ENCODE measurements at places on chromosomes 16 and 17.

GRCh38 chr17:63573634-63574033, 23.4 kb downstream of the DCAF7 start:
- no peak for DNase-seq

- DNase-seq, result no peak
Measured at GRCh38 chr16:8346294-8346693, 244.0 kb downstream of the TMEM114 start.

GRCh38 chr16:1706386-1707192, 594 bp downstream of the MAPK8IP3 start:
- no peak for DNase-seq

GRCh38 chr17:50027881-50028735, 27.8 kb upstream of the ITGA3 start:
- DNase-seq, result peak; percentile 78

DNA sequence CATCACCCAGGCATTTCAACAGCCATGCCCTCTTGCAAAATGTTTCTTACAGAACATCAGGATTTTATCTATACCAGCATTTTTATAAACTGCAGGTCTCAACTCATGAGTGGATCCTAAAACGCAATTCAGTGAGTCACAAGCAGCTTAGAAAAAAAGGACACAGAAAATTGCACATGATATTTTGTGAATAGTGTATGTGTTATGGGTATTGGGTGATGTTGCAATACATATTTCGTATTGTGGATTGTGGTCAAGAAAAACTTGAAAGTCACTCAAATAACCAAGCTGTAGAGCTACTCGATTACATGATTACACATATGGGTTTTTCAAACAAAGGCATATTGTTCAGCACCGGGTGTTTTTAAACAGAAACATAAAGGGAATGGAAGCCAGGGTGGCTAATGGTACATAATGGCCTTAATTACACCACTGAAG, 1.4 kb downstream of the WIPI1 start:
- peak; percentile 71 for DNase-seq

DNA sequence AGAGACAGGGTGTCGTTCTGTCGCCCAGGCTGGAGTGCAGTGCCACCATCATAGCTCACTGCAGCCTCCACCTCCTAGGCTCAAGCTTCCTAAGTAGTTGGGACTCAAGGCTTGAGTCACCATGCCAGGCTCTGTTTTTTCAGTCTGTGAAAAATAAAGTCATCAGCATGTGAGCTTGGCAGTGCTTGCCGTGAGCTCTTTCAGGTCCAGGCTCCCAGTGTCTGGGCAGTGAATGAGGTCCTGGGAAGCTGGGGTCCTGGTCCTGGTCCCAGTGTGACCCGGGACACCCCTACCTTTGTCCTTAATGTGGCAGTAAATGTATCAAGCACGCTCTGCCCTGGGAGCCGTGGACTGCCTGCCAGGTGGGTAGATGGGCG, 22.9 kb upstream of the RPL13 start:
- no peak for DNase-seq

- DNase-seq, result no peak
Measured at GRCh38 chr17:83201206-83202001, 122.0 kb downstream of the METRNL start.

GRCh38 chr17:17347234-17347955, 44.2 kb downstream of the NT5M start:
- no peak for DNase-seq

DNA sequence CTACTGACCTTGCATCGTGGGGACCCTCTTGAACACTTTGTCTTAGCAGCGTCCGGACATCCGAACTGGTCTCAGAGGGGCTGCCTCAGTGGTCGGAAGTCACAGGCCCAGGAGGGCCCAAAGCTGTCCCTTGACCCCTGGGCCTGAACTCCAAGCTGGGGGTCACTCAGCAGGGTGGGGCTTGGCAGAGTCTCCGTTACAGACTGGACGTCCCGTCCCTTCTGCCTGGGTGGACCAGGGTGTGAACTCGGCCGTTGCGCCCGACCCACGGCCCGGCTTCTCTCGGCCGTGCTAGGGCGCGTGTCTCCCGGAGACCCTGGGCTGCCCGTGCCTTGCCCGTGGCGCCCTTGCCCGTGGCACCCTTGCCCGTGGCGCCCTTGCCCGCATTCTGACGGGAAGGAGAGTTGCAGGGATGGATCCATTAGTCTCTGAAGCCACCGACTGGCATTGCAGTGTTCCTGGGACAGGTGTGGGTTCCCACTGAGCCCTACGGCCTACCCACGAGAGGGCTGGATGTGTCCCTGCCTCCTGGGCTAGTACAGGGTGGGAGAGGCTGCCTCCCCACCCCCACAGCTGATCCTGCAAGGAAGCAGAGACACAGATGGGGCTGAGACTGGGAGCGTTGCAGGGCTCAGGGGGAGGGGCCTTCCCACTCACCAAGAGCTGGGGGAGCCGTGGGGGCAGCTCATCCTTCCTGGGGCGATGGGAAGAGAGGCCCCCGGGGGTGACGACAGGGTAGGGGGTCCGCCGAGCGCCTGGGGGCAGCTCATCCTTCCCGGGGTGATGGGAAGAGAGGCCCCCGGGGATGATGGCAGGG, 4.9 kb downstream of the CACNA1H start:
- no peak for DNase-seq

GRCh38 chr16:8972843-8973586, 9.3 kb upstream of the USP7 start:
- peak; percentile 35 for DNase-seq

GRCh38 chr17:17351901-17352781, 49.0 kb downstream of the NT5M start:
- DNase-seq, result no peak

DNA sequence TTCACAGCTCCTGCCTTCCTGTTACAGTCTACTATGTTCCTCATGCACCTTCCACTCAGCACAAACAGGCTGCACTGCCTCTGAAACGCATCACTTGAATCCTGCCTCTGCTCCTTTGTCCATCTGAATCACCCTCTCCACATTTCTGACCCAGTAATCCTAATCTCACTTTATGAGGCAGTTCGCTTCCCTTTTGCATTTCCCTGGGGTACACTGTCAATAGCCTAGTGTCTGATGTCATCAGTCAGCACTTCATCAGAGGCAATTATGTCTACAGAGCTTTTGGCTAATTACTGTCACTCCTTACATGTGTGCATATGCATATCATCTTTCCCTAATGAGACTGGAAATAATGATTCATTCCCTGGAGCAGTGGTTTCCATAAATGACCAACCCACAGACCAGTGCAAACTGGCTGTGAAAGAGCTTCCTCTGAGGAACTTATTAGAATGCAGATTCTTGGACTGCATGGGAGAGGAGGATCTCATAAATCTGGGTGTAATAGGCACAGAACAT, 23.6 kb downstream of the CA4 start:
- DNase-seq, result peak; percentile 39

DNA sequence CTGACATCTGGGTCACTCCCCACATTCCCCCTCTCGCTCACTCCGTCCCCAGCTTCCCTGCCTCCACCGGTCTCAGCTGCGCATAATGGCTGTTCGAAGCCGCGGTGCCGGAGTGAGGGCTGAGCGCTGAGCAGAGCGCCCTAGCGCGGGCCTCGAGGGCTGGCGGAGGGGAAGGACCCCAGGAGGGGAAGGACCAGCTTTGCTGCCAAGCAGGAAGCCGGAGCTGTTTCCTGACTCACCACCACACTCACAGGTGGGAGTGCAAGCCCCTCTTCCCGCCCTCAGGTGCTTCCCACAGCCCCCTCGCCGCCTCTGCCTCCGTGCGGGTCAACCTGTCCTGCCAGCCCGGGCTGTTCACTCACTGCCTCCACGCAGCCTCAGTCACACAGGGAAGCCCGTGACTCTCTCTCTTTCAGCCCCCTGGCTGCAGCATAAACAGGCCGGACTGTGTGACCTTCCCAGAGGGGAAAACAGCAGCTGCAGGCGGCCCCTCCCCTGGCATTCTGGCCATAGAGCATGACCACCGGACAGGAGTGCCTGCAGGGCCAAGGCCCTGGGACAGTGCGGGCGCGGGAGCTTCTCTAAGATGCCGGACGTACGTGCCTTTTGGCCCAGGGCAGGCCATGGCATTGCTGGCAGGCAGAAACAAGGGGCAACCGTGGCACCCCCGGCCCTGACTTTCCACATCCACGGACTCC, 23.7 kb downstream of the SLC43A2 start:
- no peak for DNase-seq

GRCh38 chr17:46944931-46945330, 22.0 kb downstream of the GOSR2 start:
- DNase-seq, result no peak

GRCh38 chr17:67636834-67637520, 80.8 kb upstream of the NOL11 start:
- peak; percentile 23 for DNase-seq

DNA sequence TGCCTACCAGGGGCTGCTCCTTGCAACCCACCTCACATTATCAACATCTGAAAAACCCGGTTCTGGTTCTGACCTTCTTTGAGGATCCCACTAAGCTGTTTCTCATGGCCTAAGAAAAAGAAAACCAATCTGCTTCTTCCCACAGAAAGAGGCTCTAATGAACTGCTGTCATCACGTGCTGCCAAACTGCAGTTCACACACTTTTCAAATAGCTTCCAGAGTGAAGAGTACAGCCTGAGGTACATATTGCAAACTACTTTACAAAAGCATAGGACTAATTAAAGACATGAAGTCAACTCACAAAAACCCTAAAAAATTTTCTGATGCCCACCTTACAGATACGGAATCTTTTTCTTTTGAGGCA, 36.7 kb downstream of the SMG6 start:
- no peak for DNase-seq

DNA sequence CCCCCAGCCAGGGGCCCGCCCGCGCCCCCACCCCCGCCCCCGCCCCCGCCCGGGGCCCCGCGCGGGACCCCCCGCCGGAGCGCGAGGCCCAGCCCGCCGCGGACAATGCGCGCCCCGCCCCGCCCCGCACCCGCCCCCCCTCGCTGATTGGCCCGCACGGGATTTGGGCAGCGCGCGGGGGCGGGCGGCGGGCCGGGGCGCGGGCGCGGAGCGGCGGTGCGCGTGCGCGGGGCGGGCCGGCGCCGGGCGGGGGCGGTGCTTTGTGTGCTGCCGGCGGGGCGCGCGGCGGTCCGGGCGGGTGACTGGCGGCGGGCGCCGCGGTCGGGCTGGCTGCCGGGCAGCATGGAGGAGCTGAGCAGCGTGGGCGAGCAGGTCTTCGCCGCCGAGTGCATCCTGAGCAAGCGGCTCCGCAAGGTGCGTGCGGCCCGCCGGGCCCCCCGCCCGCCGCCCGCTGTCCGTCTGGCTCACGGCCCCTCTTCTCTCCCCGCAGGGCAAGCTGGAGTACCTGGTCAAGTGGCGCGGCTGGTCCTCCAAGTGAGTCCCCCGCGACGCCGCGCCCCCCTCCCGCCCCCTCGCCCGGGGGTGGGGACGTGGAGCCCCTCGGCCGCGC, at the start of gene CBX2:
Gene CBX2, plus strand, starts transcription at position 255 of the 610 bp plus-strand sequence. Its CDS starts 88 bp downstream, at position 343.
- peak; percentile 80 for DNase-seq

GRCh38 chr17:9750524-9750923, 40.9 kb downstream of the DHRS7C start:
- no peak for DNase-seq

GRCh38 chr17:75260641-75261335, 618 bp downstream of the GGA3 start:
- DNase-seq, result no peak

DNA sequence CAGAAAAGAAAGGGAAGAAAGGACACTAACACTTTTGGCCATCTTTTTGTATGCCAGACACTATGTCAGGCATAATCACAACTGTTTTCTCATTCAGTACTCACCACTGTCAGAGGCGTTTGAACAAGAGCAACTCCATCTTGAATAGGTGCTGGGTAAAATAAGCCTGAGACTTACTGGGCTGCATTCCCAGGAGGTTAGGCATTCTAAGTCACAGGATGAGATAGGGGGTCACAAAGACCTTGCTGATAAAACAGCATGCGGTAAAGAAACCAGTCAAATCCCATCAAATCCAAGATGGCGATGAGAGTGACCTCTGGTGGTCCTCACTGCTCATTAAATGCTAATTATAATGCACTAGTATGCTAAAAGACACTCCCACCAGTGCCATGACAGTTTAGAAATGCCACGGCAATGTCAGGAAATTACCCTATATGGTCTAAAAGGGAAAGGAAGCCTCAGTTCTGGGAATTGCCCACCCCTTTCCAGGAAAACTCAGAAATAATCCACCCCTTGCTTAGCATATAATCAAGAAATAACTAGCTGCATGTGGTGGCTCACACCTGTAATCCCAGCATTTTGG, 14.9 kb upstream of the LYRM9 start:
- DNase-seq, result no peak
